Esophagus mucosa (tissue), 1 donor: ENCODE measurements at places on chromosomes 3 and 15. TPM values are rescaled to one million over a fixed set of nuclear protein-coding genes. Genes with fewer than 3 reads are reported as not detected.

Gene DNASE1L3
- total RNA-seq, result 2.7 TPM

Gene LYZL4
- total RNA-seq, result not detected

Gene GHRL
- 0.76 TPM for total RNA-seq

Gene KCNMB3
- 0.68 TPM for total RNA-seq

Gene CHDH
- 1.6 TPM for total RNA-seq

Gene CYP1A1
- not detected for total RNA-seq

Gene IL17RD
- total RNA-seq, result 2.4 TPM

Gene ROPN1
- total RNA-seq, result not detected

Gene CMTM6
- 28.0 TPM for total RNA-seq

Gene FOXB1
- total RNA-seq, result not detected

Gene RAP2B
- total RNA-seq, result 28.8 TPM

Gene MESP2
- 0.40 TPM for total RNA-seq

Gene SH3GL3
- total RNA-seq, result 3.3 TPM
